ENCODE measurements at places on chromosomes 12 and 14.

DNA sequence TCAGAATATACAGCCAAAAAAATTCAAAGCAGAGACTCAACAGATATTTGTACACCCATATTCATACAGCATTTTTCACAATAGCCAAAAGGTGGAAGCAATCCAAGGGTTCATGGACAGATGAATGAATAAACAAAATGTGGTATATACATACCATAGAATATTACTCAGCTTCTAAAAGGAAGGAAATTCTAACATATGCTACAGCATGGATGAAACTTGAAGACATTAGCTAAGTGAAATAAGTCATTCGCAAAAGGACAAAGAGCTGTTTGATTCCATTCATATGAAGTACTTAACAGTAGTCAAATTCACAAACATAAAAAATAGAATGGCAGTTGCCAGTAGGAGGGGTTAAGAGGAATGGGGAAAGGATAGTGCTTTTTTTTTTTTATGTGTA lies 91.8 kb upstream of the ARID2 start:
- DNase-seq = no peak

GRCh38 chr12:2156333-2156732 lies 103.5 kb downstream of the CACNA1C start:
- no peak for DNase-seq

DNA sequence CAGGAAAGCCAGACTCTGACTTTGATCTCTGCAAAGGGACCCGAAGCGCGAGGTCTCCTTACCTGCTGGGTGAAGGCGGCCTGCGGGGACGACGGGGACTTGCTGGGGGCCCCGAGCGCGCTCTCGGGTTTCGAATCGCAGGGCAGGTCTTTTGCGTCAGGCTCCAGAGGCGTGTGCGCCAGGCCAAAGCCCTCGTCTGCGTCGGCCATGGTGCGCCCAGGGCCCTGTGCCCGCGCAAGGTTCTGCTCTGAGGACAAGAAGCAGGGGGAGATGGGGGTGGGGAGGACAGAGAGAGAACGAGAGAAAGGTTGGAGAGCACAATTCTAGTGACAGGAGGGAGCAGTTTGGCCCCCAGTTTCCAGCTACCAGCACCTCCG lies 2.3 kb downstream of the TBX5 start:
- DNase-seq = no peak

- DNase-seq = no peak
These were observed 23.3 kb downstream of the CHST11 start for GRCh38 chr12:104480012-104480411.

DNA sequence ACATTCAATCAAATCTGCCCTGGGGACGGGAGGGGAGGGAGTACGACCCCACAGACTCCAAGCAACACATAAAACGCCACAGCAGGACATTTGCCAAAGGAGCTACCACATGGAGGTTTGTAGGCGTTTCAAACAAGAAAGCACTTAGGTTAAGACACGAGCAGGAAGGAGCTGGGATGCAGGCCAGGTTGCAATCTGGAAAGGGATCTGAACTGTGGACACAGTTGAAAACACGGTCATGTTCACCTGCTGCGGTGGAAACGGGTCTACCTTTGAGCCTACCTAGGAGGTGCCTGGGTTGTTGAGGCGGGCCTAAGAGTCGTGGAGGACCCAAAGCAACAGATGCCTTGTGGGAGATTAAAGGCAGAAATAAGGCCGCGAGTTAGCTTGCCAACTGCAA lies 18.4 kb downstream of the PRKAB1 start:
- DNase-seq = no peak

DNA sequence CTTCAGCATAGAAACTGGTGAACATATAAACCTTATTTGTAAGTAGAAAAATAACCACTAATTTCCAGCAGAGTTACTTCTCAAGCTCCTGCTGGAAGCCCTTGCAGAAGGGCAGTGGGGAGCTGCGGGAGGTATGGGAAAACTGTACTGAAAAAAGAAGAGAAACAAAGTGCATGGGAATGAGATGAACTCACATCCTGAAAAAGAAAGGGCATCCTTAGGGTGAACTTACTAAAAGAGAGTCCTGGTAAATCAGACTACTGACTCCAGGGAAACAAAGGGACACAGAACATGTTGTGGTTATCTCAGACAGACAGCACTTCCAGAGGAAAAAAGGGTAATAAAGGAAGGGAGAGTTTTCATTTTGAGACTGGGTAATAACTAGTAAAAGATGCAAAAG lies 515.1 kb downstream of the RPL10L start:
- DNase-seq = no peak

- no peak for DNase-seq
These were observed 779.9 kb upstream of the TMEM132C start for GRCh38 chr12:127487031-127487430.

DNA sequence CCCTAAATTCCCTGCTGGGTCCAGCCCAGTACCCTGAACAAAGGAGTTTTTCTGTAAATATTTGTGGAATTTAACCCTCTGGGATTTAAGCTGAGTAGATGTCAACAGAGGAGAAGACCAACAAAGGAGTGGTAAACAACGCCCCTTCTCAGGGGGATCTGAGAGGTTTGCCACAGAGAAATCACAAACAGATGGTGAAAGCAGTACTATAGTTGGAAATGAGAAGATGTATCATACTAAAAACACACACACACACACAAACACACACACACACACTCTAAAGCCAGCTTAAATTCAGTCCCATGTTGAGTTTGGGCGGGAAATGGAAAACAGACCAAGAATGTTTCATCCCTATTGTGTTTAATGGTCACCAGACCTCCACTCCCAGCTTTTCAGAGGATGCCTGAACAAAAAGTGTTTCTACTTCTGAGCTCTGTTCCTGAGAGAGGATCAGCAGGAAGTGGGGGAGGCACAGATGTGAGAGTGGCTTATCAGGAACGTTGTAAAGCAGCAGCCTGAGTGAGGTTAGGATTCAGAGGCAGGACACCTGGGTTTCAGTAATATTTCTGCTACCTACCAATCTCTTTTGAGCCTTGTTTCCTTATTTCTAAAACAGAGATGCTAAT lies 3.2 kb downstream of the BIN2 start:
- DNase-seq = no peak

GRCh38 chr12:15131431-15131830 lies 89.8 kb downstream of the RERG start:
- DNase-seq = no peak

DNA sequence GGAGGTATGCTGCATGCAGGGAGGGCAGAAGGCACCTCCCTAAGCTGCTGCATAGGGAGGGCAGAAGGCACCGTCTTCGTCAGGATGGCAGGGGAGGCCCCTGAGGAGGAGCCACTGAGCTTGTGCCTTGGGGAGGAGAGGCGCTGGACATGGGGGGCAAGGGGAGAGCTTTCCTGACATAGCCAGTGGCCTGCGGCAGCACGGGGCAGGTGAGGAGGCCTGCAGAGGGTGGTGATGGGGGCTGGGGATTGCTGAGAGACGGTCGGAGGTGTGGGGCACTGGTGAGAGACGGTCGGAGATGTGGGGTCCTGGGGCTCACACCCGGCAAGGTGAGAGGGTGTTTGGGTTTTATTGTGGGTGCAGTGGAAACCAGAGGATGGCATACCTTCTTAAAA lies 10.4 kb upstream of the BDKRB2 start:
- no peak for DNase-seq

GRCh38 chr12:100554608-100555077 lies 18.8 kb upstream of the GAS2L3 start:
- DNase-seq = no peak

GRCh38 chr12:113702836-113703235 lies 231.2 kb upstream of the LHX5 start:
- no peak for DNase-seq
